ENCODE measurements at places on chromosomes 5 and 9.

GRCh38 chr5:79687889-79688288 lies 1.7 kb upstream of the CMYA5 start:
- no peak for DNase-seq
- H3K36me3 ChIP-seq, result peaks cover 12% of the 10 kb centered on the region
- H3K4me1 ChIP-seq, result peaks cover 31% of the 10 kb centered on the region
- no peak overlapping the region for H3K27ac ChIP-seq
- H3K27me3 ChIP-seq, result no peaks in the 10 kb centered on the region

DNA sequence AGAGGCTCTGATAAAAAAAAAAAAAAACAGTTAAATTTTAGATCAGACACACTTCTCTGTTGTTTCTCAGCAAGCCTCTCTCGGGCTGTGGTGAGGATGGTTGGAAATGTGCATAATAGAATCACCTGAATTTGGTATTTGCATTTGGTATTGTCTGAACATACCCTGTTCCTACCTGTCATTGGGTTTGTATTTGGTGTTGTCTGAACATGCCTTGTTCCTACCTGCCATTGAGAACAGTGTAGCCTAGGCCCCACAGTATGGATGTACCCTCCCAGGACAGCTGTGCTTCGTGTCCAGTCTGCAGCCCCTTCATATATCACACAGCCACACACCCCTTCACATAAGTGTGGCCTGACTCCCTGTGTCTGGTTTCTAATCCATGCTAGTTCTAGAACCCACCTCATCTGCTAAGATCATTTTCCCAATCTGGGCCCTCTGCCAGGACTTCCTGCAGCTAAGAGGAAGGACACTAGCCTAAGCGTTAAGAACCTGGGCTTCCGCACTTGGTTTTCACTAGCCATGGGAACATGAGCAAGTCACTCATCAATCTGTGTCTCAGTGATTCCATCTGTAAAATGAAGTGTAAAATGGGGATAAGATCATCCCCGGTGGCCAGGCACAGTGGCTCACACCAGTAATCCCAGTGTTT lies 49.2 kb downstream of the ITGA2 start:
- peaks cover 44% of the 10 kb centered on the region for H3K36me3 ChIP-seq
- peak overlapping the region; percentile 35 for H3K4me3 ChIP-seq
- no peak for DNase-seq
- no peaks in the 10 kb centered on the region for H3K27me3 ChIP-seq
- peak overlapping the region; percentile 69 for H3K27ac ChIP-seq

DNA sequence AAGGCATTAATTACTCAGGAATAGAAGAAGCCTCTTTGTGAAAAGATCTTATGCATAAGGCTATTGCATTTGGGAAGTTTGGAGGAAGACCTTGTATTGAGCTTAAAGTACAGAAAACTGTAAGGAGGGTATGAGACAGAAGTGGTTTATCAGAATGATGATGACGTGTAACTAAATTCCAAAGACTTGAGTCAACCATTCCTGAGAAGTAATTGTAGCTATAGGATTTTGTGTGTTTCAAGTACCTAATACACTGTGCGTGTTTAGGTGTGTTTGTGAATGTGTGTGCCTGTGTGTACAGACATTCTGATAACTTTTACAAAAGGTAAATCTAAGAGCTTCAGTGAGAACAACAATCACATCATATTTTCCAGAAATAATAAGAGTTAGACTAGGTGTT lies 46.5 kb upstream of the IRX2 start:
- no peaks in the 10 kb centered on the region for H3K4me1 ChIP-seq
- DNase-seq, result no peak
- no peaks in the 10 kb centered on the region for H3K36me3 ChIP-seq
- no peak overlapping the region for H3K27ac ChIP-seq

DNA sequence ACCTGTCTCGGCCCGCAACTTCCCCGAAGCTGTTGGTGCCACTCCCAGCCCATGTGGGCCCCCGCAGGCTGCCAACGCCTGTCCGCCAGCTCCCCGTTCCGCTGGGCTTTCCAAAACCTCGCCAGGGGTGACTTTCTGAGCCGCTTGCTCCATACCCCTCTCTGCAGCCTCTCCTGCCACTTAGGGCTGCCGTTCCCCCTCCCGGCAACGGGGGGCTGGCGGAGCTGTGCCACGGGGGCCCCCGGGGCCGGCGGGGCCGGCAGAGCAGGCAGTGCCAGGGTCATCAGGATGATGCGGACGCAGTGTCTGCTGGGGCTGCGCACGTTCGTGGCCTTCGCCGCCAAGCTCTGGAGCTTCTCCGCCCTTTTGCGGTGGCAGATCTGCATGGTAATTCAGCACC lies 40.8 kb downstream of the FCHO2 start:
- H3K36me3 ChIP-seq, result peaks cover 15% of the 10 kb centered on the region
- H3K4me1 ChIP-seq, result no peaks in the 10 kb centered on the region
- no peak overlapping the region for H3K4me3 ChIP-seq
- H3K27me3 ChIP-seq, result no peaks in the 10 kb centered on the region
- no peak for DNase-seq
- H3K27ac ChIP-seq, result no peak overlapping the region

DNA sequence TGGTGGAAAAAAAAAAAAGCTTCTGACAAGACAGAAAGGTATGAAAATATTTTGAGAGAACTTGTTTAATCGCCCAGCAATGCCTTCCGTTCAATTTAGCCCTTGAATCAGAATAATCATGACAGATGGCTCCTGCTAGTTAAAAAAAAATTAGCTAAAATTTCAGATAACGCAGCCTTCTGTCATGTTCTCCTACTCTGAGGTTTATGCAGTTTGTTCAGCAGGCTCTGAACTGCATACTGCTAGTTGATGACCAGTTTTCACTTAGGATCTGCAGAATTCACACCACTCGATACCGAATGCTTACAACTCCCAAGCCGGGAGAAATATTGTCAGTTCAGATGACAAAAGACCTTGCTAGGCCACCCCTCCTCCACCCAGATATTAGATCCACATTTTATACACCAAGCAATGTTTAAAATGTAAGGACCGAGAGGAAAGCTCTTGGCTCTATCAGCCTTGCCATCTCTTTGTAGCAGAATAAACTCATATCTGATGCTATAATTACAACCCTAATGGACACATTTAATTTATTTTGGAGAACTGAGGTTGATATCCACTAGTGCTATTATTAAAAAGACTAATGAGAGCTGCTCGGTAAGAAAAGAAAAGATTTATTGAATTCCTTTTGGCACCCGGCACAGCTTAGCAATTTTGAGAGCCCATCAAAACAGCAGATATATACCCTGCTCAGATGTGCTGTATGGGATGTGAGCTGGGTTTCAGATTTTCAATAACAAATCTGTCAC lies 322.8 kb downstream of the GLIS3 start:
- H3K27ac ChIP-seq, result no peak overlapping the region
- H3K4me3 ChIP-seq, result no peak overlapping the region
- no peaks in the 10 kb centered on the region for H3K27me3 ChIP-seq

DNA sequence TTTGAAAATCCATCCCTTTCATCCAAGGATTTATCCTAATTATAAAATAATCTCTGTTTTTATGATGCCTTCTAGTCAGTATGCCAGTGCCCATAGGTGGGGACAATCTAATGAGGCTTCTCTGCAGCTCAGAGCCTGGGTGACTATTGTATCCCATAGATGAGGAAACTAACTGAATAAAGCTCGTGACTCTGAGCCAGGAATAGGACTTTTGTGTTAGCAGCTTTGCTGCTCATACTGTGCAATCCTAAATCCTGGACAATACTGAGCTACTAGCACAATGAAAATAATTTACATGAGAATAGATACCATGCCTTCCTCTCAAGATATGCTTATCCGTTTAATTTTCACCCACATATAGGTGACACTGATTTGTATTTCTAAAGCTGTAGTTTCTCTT lies 443.0 kb downstream of the PLK2 start:
- no peaks in the 10 kb centered on the region for H3K27me3 ChIP-seq
- H3K4me3 ChIP-seq, result no peak overlapping the region

DNA sequence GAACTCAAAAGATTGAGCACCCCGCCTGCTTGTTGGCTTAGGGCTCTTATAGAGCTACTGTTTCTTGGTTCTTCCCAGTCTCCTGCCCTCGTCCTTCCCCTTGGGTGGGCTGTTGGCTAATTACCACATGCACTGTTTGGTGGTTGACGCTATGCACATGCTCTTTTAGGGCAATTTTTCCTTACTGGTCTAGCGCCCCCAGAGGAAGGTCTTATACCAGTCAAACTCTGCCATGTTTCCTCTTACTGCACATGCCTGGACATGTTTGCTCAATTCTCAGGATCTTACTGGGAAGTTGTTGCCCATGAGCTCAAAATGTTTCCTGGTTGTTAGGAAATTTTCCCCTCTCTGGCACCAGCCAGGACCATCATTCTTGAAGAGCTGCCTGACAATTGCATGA lies 101.9 kb downstream of the SLC28A3 start:
- no peak overlapping the region for H3K4me3 ChIP-seq
- H3K27ac ChIP-seq, result no peak overlapping the region
- H3K27me3 ChIP-seq, result no peaks in the 10 kb centered on the region
- no peak for DNase-seq
- H3K36me3 ChIP-seq, result no peaks in the 10 kb centered on the region

DNA sequence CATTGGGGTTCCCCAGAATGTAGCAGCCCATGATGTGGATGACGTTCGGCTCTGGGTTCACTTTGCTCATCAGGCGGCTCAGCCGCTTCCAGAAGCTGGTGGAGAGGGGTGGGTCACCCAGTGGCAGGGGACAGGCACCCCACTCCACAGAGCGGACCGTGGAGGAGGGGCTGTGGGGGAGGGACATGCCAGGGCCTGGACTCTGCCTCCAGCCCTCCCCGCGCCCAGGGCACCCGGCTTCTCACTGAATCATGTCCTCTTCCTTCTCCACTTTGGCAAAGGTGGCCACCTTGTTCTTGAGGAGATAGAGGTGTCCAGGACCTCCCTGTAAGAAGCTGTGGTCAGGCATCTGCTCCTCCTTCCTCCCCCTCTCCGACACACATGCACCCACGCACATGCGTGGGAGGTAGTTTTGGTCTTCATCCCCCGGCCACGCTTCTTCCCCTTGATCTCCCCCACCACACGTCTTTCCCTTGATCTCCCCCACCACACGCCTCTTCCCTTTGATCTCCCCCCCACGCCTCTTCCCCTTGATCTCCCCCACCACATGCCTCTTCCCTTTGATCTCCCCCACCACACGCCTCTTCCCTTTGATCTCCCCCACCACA lies 8.9 kb upstream of the ENTPD8 start:
- H3K27me3 ChIP-seq, result no peaks in the 10 kb centered on the region
- no peak overlapping the region for H3K4me3 ChIP-seq
- H3K4me1 ChIP-seq, result no peaks in the 10 kb centered on the region
- peaks cover 22% of the 10 kb centered on the region for H3K36me3 ChIP-seq
- no peak for DNase-seq
- H3K27ac ChIP-seq, result no peak overlapping the region

- H3K4me1 ChIP-seq, result no peaks in the 10 kb centered on the region
- H3K36me3 ChIP-seq, result no peaks in the 10 kb centered on the region
- H3K27ac ChIP-seq, result no peak overlapping the region
- H3K4me3 ChIP-seq, result no peak overlapping the region
- no peaks in the 10 kb centered on the region for H3K27me3 ChIP-seq
Measured at GRCh38 chr5:110354311-110354710, 372.2 kb downstream of the TMEM232 start.

- no peak for DNase-seq
- H3K27me3 ChIP-seq, result no peaks in the 10 kb centered on the region
- no peak overlapping the region for H3K27ac ChIP-seq
- no peaks in the 10 kb centered on the region for H3K36me3 ChIP-seq
- H3K4me3 ChIP-seq, result no peak overlapping the region
- no peaks in the 10 kb centered on the region for H3K4me1 ChIP-seq
Measured at GRCh38 chr9:92611621-92612285, 58.2 kb downstream of the IPPK start.

- DNase-seq, result no peak
- H3K4me1 ChIP-seq, result peaks cover 65% of the 10 kb centered on the region
Measured at GRCh38 chr9:109311286-109311685, 9.6 kb downstream of the EPB41L4B start.

DNA sequence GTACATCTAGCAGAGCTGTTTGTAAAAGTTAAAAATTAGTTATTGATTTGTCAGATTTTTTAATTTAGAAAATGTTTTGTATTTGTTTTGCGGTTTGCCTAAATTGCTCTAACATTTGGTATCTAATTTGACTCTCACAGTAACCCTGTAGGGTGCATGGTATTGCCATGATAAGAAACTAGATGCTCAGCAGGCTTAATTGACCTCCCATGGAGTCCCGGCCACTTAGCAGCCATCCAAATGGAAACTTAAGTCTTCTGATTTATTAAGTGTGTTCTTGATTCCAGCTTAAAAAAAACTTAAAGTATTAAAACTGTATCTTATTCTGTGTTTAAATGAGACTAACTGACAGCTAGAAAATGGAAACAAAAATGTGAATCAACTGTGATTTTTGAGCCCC lies 54.5 kb downstream of the CAST start:
- no peaks in the 10 kb centered on the region for H3K27me3 ChIP-seq
- DNase-seq, result no peak
- H3K27ac ChIP-seq, result peak overlapping the region; percentile 88
- peak overlapping the region; percentile 47 for H3K4me3 ChIP-seq
- peaks cover 37% of the 10 kb centered on the region for H3K36me3 ChIP-seq

- no peak overlapping the region for H3K27ac ChIP-seq
- no peaks in the 10 kb centered on the region for H3K36me3 ChIP-seq
- no peak overlapping the region for H3K4me3 ChIP-seq
- DNase-seq, result no peak
- H3K27me3 ChIP-seq, result peaks cover 12% of the 10 kb centered on the region
- no peaks in the 10 kb centered on the region for H3K4me1 ChIP-seq
Measured at GRCh38 chr5:167312225-167312624, 979.2 kb upstream of the WWC1 start.

- no peak overlapping the region for H3K4me3 ChIP-seq
- no peaks in the 10 kb centered on the region for H3K27me3 ChIP-seq
- H3K27ac ChIP-seq, result no peak overlapping the region
Measured at GRCh38 chr5:16152601-16153568, 26.7 kb downstream of the MARCHF11 start.

GRCh38 chr9:83441390-83441789 lies 96.8 kb downstream of the FRMD3 start:
- H3K27me3 ChIP-seq, result no peaks in the 10 kb centered on the region
- H3K36me3 ChIP-seq, result no peaks in the 10 kb centered on the region
- no peak overlapping the region for H3K27ac ChIP-seq
- H3K4me1 ChIP-seq, result no peaks in the 10 kb centered on the region

DNA sequence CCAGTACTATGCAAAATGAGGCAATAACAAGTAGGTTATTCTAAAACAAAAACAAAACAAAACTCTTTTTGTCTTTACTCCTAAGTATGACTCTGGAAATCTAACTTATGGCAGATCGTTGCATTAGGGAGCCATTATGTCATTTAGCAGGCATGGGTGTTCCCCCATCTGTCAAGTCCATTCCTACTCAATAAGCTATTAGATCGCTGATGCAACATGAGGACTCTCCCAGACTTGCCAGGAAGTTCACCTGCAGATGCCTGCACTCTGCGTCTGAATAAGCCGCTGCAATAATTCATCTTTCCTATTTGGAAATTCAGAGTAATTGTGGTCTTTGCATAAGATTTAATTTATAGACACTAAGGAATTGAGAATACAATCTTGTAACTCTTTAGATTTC lies 585.0 kb downstream of the KIF4B start:
- no peak overlapping the region for H3K27ac ChIP-seq
- no peak overlapping the region for H3K4me3 ChIP-seq
- DNase-seq, result no peak
- H3K36me3 ChIP-seq, result no peaks in the 10 kb centered on the region

GRCh38 chr5:152601806-152602732 lies 197.0 kb upstream of the NMUR2 start:
- no peak overlapping the region for H3K27ac ChIP-seq
- no peak overlapping the region for H3K4me3 ChIP-seq
- no peak for DNase-seq
- H3K36me3 ChIP-seq, result no peaks in the 10 kb centered on the region

- no peaks in the 10 kb centered on the region for H3K36me3 ChIP-seq
- H3K27me3 ChIP-seq, result no peaks in the 10 kb centered on the region
- H3K4me1 ChIP-seq, result peaks cover 16% of the 10 kb centered on the region
- no peak for DNase-seq
- no peak overlapping the region for H3K27ac ChIP-seq
- no peak overlapping the region for H3K4me3 ChIP-seq
Measured at GRCh38 chr5:128409166-128409800, 128.8 kb downstream of the FBN2 start.

Data from Calu3 (cell line).